Melanocyte of skin (primary cell): ENCODE measurements at places on chromosomes 6 and 20. TPM values are rescaled to one million over a fixed set of nuclear protein-coding genes. Genes with fewer than 3 reads are reported as not detected.

The ANKRD66 gene
- not detected in 2 replicates for total RNA-seq

The SIRPD gene
- not detected in 2 replicates for total RNA-seq

The DPPA5 gene
- not detected in 2 replicates for total RNA-seq

The MCCD1 gene
- not detected in 2 replicates for total RNA-seq

The RSPH9 gene
- 0.69 and 1.1 TPM in 2 replicates for total RNA-seq

The BMP6 gene
- under 0.01 TPM in 1 of 2 replicates, not detected in the other for total RNA-seq

The NRSN2 gene
- total RNA-seq: 62.5 and 69.9 TPM in 2 replicates

The MAS1 gene
- total RNA-seq: under 0.01 TPM in 1 of 2 replicates, not detected in the other

The SLC12A5 gene
- not detected in 2 replicates for total RNA-seq

The PKIB gene
- total RNA-seq: 20.7 and 23.1 TPM in 2 replicates

The UBE2J1 gene
- 28.2 and 43.6 TPM in 2 replicates for total RNA-seq

The SLCO4A1 gene
- total RNA-seq: 15.6 and 47.5 TPM in 2 replicates
